ENCODE measurements at places on chromosomes 1 and 21.
A peak's percentile ranks its signal among the peaks of the same experiment; 100 is the strongest.

- DNase-seq: no peak
Observed at GRCh38 chr1:158962983-158963382, 31.6 kb downstream of the PYHIN1 start.

DNA sequence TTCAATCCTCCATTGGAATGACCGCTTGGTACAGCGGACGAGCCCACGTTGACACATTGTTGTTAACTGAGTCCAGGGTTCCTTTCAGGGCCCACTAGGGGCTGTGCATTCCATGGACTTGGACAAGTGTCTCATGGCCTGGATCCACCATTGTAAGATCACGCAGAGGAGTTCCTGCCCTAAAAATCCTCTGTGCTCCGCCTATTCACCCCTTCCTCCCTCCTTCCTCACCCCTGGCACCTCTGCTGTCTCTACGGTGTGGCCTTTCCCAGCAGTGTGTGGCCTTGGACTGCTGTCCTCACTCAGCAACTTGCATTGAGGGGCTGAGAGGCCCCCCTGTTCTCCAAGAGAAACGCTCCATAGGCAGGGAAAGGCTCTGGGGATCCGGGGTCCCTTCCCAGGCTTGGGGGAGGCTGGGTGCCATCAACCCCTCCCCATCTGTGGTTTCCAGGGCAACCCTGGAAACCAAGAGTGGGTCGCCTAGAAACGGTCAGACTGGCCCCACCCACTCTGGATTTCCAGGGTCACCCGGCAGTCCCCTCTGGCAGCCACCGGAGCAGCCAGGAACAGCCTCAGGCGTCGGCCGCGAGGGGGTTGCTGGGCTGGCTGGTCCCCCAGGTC lies 50.9 kb downstream of the MEGF6 start:
- DNase-seq: no peak

GRCh38 chr1:158274797-158275196 lies 14.9 kb upstream of the CD1C start:
- no peak for DNase-seq

GRCh38 chr1:245404527-245404926 lies 249.7 kb downstream of the KIF26B start:
- DNase-seq: no peak

DNA sequence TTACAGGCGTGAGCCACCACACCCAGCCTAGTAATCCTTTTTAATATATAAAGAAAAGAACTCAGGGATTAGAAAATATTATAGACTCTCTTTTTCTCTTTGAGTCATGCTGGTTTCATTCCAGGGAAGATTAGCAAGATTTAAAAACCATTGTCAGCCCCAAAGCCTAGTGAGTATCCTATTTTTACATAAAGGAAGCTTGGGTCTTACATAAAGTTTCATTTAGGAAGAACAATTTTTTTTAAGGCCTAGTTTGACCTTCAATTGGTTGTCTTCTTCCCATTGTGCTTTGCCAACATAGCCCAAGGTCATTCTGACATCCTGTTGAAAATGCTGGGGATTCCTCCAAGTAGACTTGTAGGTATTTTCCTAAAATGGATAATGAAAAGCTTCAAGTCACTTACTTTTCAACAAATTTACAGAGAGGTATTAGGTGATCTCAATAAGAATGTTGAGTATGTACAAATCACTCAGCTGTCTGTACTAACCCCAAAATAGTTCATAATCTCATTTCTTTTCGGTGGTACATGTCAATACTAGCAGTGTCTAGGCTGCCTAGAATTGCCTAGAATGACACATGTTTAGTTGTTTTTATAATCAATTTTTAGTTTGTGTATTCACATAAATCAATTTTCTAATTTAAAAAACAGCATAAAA lies 4.3 kb upstream of the KIF14 start:
- peak; percentile 63 for DNase-seq

DNA sequence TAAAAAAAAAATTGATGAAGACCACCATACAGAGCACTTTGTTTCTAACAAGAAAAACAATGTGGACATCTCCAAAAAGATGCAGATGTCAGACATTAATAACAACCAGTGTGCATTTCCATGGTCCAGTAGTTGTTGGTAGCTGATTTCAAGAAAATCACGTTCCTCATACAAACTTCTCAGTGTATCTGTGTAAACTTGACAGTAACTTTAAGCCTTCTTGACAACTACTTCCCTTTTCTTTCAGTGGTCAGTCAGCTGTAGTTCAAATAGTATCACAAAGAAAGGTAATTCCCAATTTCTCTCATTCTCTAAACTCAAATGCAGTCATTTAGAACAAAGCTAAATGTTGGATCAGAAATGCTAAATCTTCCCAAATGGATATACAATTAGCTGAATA lies 879.9 kb downstream of the AMY1C start:
- DNase-seq: no peak

GRCh38 chr1:1290238-1290731 lies 10.0 kb downstream of the SCNN1D start:
- peak; percentile 66 for DNase-seq

GRCh38 chr1:31848381-31848897 lies 32.6 kb upstream of the SPOCD1 start:
- DNase-seq: peak; percentile 71

GRCh38 chr1:47562799-47563198 lies 125.0 kb downstream of the FOXD2 start:
- no peak for DNase-seq

All from MM.1S (cell line).